ENCODE measurements at places on chromosomes 7 and 10.

DNA sequence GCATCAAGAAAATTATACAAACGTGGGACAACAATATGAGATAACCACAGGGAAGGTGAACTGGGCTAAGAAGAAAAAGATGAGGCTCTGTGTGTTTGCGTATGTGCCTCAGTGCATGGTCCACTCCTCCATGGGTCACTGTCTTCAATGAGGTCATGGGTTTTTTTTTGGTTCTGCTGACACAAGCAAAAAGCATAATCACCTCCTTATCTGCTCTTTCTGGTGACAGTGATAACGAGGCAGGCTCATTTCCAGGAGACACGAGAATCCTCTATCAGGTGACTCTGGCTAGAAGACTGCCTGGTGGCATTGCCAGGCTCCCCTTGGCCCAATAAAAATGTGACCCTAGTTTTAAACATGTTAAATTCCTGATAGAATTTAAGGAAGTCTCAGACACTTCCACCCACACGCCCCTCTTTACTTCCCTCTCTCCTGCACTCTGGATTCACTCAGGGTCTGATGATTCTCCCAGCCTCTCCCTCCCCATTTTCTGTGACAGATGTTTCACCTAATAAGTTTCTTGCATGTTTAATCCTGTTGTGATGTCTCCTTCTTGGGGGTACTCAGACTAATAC is 35.3 kb upstream of the CDCA7L start:
- no peak for DNase-seq

DNA sequence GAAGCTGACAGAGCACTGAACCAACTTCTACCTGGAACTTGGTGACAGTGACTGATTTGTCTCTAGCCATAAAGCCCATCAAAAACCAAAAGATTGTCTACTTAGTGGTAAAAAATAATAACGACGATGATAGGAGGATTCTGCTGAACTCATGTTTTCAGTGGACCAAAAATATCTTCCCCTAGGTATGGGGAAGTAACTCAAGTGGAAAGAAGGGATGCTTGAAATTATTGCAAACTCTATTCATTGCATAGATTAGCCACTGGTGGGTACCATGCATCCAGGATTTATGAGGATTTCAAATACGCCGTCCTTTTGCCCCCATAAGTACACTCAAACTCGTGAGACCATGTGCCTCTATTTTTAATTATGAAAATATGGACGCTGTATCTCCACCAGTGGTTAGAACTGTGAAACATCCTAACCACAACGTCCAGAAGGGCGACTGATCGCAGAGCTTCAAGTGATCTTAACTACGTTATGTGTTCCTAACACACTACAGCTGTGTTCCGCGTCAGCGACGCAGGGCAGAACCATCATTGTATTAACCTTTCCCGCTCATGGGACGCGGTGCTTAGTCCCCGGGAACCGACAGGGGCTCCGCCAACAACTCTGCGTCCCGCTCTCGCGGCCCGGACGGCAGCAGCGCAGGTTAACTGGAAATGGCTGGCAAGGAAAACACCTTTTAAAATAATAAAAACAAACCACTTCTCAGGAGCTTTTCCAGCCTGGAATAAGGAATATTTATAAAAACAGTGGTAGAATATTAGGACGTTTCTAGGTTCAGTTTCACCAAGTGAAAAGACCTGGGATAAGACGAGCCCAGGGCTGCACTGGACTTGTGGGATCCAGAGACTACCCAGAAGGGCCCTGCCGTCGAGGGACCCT is 776 bp downstream of the PEX1 start:
- DNase-seq: peak; percentile 29

- DNase-seq: peak; percentile 75
These were observed 24.7 kb upstream of the ADCYAP1R1 start for GRCh38 chr7:31027161-31027965.

DNA sequence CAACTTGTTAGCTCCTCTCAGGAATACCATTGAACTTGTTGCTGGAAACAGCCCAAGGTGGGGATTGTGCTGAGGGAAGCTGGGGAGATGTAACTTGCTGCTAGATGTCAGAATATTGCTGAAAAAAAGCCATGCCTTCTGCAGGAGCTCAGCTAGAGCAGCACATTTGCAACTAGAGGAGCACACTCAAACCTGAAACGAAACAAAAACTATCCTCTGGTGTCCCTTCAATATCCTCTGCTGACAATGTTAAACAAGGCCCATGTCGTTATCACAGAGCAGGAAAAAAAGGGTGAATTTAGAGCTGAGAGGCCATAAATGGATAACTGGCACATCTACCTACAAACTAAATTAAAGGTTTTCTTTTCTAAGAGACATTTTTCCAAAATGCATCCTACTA is 53.7 kb upstream of the MACC1 start:
- DNase-seq: no peak

DNA sequence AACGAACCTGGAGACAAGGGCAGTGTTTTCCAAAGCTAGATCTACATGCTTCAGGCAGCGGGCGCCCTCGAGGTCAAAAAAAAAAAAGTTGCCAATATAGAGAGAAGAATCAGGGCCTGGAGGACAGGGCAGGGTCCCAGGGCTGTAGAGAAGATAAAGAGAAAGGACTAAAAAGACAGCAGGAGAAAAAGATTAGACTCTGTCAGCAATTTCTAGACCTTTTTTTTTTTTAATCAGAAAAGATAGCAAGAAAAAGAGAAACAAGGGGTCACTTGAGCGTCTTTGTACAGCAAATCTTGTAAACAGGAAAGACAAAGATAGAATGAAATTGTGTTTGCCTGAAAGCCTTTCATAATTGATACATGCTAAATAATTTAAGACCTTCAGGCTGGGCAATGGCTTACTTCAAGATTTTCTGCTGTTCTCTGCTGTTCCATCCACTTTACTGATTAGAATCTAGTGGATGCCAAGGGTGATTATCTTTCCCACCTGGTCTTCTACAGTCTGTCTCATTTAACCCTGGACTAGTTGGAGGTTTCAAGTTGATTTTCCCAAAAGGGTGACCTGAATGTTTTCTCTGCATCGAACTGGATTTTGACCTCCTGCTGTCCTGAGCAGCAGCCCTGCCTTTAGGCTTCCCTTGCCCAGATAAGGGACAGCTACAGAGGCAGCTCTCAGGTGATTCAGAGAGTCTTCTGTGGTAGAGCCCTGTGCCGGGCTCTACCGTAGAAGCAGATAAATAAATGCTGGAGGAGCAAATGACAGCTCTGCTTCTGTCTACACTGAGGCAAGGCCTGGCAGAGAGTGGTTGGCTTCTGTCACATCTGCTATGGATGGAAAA is 5.1 kb downstream of the LMOD2 start:
- no peak for DNase-seq

DNA sequence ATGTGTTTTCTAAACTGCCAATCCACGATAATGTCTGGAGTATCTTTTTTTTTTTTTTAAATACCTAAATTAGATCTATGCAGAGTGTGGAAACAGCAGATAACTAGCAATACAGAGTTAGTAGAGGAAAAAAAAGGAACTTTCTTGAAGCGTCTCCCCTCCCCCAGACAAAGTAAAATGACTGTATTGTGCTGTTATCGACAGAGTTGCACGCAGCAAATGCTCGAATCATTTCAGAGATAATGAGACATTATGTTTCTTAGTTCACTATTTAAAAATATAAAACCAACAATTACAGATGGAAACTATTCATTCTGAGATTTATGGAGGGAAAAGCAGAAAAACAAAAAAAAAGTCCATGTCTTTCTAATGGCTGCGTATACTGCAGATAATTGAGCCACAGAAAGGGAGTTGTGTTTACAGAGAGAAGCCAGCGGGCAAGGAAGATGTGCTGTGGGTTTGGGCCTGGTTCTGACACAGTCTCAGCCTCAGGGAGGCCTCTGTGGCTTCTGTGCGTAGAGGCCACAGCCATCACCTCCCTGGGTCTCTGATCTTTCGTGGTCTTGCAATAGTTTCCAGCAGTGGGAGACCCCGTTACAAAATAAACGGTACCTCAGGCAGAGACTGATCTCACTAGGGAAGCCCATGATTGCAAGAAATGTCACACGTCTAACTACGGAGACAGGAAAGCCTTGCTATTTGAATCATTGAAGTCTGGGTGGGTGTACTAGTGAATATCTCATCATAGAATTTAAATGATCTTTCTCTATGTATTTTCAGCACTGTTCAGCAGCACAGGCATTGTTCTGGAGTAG is 19.1 kb upstream of the KLF6 start:
- peak; percentile 47 for DNase-seq

- DNase-seq: no peak
These were observed 139.0 kb upstream of the GDF10 start for GRCh38 chr10:47160967-47161366.

GRCh38 chr10:80480852-80481251 is 26.7 kb downstream of the TSPAN14 start:
- no peak for DNase-seq

DNA sequence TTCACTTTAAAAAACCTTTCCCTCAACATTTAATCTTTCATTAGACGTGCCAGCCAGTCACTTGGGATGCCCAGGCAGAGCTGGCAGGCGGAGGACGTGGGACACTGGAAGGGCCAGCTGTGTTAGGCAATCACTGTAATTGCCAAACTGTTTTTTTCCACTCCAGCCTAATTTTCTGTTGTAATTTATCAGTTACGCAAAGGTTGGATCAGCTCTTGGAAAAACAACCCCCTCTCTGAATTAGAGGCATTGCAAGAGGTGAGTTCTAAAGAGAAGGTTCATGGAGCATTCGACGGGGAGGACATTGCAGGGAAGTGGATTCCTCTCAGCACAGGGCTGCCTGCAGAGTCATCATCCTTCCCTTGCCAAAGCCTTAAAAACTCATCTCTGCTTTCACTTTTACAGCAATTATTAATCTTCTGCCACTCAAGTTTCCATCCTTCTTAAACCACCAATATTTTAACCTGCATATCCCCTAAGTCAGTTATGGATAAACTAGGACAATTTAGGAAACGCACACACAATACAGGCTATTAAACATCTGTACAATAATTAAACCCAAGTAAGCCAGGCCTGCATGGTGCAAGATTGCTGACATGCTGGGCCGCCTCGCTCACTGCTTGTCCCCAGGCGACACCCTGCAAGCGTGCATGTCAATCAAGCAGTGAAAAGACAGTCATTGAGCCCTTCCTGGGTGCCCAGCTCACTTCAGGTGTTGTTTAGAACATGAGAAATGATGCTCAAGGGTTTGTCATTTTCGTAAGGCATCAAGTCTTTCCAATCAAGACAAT is 272.3 kb upstream of the RNF32 start:
- no peak for DNase-seq

- no peak for DNase-seq
These were observed 398.9 kb upstream of the GALNT17 start for GRCh38 chr7:70733090-70733489.

- DNase-seq: no peak
These were observed 82.2 kb downstream of the PARD3 start for GRCh38 chr10:34732926-34733325.

DNA sequence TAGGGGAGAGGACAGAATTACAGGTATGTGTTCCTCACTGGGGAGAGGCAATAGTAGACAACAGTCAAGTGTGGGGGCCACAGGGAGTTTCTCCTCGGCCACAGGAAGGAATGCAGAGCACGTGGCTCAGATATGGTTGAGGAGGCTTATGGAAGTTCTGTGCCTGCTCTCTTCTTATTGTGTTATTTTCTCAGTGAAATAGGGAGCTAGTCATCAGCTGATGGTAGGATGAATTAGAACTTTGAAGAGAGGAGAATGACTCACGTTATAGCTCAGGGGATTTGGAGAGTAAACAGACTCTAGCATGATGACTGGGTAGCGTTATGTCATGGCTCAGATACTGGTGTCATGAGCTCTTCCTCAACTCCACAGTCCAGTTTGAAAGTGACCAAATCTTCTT is 308.3 kb upstream of the IGFBP3 start:
- no peak for DNase-seq

DNA sequence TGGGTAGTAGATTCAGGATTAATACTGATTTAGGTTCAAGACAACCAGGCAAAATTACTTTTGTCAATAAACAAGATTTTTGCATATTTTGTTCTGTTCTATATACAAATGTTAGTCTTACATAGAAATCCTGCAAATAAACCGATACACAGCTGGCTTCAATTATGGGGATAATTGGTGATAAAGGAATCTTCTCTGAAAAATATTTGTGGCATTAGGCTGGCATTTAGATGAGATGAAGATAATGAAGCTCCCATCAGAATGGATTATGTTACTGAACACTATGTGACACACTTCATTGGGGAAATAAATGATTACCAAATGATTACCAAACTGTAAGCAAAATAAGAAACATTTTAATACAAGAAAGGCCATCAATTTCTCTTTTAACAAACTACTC is 65.8 kb downstream of the NT5C2 start:
- no peak for DNase-seq

- DNase-seq: peak; percentile 58
These were observed 54.1 kb upstream of the PPIF start for GRCh38 chr10:79292891-79293746.

DNA sequence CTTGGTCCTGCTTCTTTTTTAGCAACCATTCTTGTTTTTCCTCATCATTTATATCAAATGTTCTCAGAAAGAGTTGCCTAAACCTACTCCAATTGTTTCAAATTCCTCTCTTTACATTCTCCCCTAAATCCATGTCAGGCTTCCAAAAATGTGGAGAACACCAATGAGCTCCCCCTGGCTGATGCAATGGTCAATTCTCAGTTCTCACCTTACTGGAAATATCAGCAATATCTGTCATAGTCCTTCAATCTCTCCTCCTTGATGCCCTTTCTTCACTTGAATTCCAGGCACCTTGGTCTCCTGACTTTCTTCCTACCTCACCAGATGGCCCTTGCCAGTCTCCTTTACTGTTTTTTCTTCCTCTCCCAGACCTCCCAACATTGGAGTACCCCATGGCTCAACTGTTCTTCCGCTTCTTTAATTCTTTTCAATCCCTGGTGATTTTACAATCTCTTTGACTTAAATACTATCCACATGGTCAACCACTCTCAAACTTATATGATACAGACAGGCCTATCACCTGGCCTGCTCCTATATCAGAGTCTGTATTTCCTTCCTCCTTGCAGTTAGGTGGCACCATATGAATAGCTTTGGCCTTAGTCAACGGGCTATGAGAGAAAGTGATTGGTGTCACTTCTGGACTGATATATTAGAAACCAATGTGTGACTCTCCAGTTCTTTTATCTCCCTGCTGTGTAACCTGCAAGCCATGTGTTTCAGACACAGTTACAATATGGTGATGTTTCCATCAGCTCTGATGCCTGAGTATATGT is 47.4 kb upstream of the CAV2 start:
- no peak for DNase-seq

DNA sequence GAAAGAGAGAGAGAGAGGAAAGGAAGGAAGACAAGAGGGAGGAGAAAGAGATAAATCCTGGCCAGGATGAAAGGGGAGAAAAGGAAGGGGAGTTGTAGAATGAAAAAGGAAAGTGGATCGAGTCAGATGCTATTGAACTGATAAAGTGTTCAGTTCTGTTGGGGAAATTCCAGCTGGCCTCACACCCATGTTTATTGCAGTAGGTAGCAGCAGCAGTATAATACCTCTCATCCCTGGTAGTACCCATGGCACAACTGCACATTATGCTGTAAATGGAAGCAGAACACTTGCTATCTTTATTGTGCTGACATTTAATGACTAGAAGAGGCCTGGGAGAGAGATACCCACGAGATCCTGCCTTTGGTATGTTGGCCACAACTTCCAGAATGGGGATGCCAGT is 178.1 kb downstream of the EVX1 start:
- no peak for DNase-seq

GRCh38 chr10:86068231-86069054 is 298.2 kb downstream of the GRID1 start:
- no peak for DNase-seq
